NCI-H1417 treated with DMSO at 0.1 percent for 48 hours (cell line): ENCODE measurements at places on chromosomes 1 and 21.

DNA sequence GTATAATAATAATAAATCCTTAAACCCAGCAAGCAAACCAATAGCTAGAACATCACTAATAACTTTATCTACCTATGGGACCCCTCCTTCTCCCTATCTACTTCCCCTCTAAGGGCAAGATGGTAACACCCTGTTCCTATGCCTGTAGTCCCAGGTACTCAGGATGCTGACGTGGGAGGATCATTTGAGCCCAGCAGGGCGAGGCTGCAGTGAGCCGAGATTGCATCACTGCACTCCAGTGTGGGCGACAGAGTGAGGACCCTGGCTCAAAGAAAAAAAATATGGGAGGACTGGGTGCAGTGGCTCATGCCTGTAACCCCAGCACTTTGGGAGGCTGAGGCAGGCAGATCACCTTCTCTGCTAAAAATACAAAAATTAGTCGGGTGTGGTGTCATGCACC, 143.1 kb upstream of the SLC45A1 start:
- DNase-seq: no peak

GRCh38 chr1:173852105-173852504, 15.7 kb downstream of the GAS5 start:
- DNase-seq: no peak

DNA sequence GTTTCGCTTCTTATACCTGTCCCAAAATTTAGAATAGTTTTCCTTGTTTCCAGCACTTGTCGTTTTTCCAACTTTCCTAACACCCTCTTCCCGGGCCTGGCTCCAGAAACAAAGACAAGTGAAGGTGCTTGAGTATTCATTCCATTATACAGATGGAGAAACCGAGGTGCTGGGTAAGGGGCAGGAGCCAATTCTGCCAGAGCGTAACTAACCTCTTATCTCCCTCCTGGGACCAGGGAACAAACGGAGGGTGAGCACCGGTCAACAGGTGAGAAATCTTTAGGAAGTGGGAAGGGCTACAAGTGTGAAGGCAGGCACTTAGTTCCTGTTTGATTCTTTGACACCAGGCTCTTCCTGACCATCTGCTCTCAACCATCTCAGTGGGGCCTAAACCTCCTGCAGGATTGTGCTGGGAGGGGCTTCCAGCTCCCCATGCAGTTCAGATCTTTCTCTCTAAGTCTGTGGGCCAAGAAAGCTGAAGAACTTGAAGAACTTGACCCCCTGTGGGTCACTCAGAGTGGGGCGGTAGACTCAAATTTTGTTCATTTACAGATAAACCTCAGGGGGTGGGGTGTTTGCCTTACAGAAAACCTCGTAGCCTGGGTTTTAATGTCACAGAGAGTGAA, 8.7 kb downstream of the PLXNA2 start:
- no peak for DNase-seq

DNA sequence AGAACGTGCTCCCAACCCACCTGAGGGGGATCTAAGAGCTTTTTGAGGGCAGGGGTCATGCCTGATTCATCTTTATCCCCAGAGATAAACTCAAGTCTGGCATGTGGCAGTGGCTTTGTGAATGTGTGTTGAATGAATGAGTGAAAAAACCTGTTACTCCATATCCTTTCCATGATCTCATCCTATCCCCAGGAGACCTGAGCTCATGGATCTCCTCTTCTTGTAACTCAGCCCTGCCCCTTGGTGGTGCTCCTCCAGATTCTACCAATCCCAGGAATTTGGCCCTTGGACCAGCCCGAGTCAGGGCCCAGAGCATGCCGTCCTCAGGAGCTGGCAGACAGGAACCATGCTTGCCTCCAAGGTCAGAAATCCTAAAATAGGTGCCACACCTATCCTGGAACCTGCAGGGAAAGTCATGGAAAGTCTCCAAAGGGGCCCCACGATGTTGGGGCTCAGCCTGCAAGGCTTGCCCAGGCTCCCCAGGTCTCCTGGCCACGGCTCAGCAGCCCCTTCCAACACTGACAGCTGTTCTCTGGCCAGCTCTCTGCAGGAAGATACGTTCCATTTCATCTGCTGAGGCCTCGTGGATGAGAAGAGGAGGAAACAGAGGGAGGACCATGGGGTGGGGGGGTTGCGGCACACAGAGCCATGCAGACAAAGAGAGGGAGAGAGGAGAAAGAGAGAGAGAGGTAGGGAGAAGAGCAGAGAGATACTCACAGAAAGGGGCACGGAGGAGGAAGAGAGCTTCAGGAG, 214.6 kb downstream of the TRABD2B start:
- DNase-seq: no peak

DNA sequence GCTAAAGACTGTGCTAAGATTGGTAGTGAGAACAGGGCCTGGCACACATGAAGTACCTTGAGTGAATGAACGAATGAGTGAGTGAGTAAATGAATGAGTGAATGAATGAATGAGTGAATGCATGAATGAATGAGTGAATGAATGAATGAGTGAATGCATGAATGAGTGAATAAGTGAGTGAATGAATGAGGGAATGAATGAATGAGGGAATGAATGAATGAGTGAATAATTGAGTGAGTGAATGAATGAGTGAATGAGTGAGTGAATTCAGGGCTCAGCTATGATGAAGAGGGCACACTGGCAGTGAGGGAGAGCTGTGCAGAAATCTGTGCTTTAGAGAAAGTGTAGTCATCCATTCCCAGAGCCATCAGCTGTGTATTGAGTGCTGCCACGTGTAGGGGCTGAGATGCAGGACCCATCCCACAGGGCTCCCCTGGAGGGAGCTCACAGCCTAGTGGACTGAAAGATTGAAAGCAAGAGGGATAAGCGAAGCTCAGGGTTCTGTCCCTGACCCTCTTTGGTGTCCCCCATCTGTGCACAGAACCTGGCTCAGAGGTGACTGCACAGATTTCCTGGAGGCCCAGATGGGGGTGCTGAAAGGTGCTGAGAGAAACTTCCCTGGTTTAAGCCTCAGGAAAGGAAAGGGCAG, 217.9 kb upstream of the VAMP3 start:
- no peak for DNase-seq

DNA sequence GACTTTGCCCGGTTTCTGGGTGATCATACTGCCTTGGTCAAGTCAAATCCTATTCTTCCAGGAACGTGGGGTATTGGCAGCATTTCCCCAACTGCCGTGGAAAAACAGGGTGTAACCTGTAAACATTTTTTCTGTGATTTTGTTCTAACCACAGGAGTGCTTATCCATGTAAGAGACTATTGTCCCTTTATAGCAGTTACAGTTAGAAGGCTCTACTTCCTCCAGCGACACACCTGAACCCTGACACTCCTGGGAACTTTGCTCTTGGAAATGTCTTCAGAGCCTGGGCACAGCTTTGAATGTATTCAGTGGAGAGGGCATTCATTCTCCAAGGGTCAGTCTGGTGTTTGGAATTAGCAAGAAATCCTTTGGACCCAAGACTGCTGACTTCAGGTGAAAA, 26.4 kb upstream of the ARHGEF10L start:
- no peak for DNase-seq

DNA sequence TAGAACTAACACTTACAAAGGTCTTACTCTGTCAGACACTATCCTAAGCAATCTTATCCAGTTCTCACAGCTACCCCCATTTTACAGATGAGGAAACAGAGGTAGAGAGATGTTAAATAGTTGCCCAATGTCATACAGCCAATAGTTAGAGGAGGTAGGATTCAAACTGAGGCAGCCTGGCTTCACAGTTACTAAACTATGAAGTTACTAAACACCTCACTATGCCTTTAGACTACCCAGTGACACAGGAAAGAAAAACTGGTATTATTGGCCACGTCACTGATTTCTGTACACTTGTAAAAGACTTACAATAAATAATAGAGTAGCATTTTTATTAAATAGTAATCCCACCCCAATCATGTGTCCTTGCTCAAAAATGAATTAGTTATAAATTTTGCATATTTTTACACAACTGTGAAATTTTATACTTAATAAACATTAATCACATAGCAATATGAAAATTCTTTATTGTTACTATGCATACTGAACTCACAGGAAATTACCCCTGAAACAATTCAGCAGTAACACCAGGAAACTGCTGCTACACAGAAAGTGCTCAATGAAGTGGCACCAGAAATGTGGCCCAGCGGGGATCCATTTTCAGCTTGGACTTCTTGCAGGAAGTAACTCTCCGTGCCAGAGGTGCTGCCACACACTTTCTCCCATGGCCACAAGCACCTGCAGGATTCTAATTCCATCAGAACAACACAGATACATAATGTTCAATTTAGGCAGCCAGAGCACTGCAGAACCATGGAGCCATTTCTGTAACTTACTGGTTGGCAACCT, 69.4 kb downstream of the VAV3 start:
- DNase-seq: no peak

- no peak for DNase-seq
Observed at GRCh38 chr1:157227700-157228099, 89.5 kb upstream of the ETV3 start.

GRCh38 chr1:208132287-208132882, 111.8 kb downstream of the PLXNA2 start:
- DNase-seq: no peak

DNA sequence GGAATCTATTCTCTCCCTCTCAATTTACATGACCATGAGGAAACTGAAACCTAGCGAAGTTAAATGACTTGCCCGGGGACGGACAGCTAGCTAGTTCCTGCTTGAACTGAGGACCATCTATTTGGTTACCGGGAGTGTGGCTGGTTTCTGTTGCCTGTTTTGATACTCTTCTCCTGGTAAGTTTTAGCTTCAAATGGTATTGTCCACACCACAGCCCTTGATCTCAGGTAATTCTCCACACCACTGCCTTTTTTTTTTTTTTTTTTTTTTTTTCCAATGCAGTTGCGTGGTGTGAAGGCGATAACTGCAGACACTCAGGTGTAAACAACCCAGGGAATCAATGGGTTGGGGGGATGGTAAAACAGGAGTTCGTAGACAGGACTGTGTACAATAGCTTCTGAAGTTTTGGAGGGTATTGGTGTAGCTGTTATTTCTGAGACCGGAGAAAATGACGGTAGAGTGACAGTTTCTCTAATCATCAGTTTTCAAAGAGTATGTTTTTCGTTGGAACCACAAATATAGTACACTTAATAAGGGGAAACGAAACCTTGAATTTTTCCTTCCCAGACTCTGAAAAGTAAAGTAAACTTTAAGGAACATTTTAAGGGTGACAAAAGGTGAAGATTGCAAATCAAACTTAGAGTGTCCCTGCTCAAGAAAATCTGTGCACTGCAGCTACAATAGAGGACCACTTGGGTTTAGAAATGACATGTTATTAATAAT, 125.3 kb upstream of the CACYBP start:
- DNase-seq: no peak

DNA sequence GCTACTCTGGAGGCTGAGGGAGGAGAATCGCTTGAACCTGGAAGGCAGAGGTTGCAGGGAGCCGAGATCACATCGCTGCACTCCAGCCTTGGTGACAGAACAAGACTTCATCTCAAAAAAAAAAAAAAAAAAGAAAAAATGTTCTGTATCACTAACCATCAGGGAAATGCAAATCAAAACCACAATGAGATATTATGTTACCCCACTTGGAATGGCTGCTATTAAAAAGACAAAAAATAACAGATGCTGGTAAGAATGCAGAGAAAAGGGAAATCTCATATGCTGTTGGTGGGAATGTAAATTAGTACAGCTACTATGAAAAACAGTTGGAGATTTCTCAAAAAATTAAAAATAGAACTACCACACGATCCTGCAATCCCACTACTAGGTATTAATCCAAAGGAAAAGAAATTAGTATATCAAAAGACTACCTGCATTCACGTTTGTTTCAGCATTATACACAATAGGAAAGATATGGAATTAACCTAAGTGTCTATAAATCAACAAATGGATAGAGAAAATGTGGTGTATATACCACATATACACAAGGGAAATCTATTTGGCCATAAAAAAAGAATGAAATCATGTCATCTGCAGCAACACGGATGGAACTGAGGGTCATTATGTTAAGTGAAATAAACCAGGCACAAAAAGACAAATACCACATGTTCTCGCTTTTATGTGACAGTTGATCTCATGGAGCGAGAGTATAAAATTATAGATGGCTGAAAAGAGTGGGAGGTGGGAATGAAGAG, 62.6 kb downstream of the ABL2 start:
- DNase-seq: no peak
